ENCODE measurements at places on chromosomes 1 and 21.

GRCh38 chr1:224922404-224923164, 6.9 kb upstream of the DNAH14 start:
- no peak for DNase-seq

DNA sequence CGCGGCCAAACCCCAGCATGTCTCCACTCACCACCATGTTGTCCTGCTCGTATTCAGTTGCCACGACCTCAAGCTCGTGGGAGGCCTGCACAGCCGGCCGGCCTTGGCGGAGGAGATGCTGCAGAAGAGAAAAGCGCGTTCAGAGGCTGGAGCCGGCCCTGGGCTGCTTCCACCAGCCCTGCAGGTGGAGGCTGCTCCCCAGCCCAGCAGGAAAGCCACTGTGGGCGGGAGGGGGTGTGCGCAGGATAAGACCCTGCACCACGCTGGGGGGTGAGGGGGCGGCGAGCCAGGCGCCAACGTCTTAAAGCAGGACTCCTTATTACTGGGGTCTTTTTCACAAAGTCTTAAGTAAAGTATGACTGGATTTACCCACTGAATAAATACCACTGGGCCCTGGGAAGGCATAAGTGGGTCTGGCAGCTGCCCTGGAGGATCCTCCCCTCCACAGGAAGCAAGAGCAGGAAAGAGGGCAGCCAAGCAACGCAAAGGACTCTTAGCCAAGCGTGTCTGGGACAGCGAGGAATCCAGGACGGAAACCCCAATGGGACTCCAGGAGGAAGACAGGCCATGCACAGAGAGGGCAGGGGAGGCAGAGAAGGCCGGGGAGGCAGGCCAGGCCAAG, 104.8 kb downstream of the NPHP4 start:
- no peak for DNase-seq

DNA sequence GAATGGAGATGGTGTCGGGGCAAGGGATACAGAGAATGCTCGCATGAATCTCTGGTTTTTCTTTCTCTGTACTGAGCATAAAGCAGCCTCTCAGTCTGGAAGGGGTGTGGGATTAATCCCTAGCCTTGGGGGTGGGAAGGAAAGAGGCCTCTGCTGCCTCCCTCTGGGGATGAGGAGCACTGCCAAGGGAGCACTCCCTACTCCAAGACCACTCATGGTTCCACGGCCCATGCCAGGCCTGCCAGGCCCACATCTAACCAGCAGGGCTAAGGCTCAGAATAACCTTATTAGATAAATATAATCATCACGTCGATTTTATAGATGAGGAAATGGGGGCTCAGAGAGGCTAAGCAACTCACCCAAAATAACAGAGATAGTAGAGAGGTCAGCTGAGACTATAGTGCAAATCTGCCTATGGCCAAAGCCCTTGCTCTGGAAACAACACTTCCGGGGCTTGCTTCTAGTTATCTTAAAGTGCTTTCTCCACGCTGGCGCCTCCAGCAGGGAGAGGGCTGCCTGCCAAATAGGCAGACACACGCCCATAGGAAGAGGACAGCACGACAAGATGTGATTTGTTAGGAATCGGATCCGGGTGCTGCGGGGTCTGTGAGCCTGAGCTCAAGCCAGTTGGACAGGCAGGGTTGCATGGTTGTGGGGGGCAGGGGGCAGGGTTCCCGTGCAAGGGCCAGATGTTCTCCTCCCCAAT, 522 bp downstream of the TEX35 start:
- no peak for DNase-seq

GRCh38 chr21:44085491-44086321, 21.5 kb upstream of the PWP2 start:
- no peak for DNase-seq

DNA sequence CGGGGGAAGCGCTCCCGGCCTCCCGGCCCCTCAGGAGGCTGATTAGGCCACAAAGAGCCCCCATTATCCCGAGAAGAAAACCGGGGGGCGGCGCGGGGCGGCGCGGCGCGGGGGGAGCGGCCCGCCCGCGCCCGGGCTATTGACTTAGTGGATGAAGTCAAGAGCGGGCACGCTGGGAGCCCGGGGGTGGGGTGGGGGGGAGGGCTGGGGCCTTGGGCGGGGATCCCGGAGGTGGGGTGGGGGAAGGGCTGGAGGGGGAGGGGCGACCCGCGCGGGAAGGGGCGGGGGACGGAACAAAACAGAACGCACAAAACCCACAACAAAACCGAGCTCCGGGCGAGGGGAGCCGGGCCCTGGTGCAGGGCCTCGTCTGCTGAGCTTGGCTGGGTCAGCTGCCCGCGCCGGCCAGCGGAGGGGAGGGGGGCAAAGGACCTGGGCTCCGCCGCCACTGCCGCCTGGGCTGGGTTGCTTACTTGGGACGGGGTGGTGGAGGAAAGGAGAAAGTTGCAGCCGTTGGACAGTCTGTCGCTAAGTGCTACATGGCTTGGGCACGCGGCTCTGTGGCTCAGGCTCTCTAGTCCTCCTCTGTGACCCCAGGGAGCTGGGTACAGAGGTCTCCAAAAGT, 16.3 kb downstream of the PAX7 start:
- DNase-seq: no peak

DNA sequence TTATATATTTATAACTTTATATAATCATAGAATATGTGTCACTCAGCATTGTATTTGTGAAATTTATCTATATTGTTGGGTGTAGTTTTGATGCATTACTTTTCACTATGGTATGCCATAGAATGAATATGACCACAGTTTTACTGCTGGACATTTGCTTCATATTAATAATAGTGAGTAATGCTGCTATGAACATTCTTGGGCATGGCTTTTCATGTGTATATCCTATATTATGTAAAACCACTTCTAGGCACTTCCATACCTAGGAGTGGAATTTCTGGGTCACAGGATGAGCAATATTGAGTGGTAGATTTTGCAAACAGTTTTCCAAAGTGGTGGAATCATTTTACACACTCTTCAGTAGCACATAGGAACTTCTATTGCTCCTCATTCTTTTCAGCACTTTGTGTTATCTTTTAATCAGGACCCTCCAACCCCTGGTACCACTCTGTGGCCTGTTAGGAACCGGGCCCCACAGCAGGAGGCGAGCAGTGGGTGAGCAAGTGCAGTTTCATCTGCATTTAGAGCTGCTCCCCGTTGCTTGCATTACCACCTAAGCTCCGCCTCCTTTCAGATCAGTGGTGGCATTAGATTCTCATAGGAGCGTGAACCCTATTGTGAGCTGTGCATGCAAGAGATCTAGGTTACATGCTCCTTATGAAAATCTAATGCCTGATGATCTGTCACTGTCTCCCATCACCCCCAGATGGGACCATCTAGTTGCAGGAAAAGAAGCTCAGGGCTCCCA, 56.0 kb upstream of the CNIH3 start:
- no peak for DNase-seq

DNA sequence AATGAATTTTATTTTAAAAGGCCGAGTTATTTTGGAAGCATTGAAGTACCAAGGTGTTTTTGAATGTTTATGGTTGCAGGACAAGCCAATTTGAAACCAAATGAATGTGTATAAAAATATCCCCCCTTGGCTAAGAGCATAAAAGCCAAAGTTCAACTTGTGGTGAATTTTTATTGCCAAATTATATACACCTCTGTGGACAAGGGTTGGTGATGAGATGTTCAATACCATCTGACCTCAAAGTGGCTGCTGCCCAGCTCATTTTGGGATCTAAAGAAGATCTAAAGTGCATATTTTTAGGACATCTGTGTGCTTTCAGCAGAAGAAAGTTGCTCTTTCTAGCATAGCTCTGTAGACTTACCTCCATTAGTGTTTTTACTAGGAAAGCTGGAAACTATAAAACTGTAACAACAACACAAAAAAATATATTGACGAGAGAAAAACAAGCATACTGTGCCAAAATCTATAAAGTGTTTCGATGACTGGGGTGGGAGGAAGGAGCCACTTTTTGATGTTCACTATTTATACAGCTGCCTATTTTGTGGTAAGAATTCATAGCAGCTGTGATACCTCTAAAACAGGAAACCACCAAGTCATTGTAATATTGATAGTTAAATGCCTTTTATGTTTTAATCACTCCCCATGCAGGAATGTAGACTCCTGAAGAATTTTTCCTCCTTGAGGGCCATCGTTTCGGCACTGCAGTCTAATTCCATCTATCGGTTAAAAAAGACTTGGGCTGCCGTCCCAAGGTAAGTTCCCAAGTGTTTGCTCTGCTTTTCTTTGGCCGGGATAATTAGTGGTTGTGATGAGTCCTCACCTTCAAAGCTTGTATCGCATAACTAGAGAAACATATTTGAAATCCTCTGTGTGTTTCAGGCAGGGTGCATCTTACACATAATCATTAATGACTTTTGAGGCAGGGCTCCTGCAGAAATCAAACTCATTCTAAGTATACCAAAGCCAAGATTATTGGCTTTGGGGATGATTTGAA, 83.2 kb downstream of the RGL1 start:
- DNase-seq: no peak

DNA sequence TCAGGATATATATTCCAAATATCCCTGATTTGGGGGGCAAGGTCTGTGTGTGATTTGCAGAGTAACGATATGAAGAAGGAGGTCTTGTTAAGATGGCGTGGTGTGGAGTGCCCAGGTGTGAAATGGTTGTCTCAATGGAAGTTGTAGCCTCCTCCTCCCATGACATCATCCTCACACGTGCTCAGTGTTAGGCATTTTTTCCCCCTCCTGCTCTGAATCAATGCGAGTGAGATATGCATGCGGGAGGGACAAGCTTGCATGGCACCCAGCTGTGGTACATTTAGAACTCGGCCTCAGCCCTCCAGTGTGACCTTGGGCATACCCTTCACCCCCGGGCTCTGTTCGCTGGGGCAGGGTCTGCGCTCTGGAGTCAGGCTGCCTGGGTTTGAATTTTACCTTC, 55.6 kb downstream of the B3GALT5 start:
- DNase-seq: no peak

DNA sequence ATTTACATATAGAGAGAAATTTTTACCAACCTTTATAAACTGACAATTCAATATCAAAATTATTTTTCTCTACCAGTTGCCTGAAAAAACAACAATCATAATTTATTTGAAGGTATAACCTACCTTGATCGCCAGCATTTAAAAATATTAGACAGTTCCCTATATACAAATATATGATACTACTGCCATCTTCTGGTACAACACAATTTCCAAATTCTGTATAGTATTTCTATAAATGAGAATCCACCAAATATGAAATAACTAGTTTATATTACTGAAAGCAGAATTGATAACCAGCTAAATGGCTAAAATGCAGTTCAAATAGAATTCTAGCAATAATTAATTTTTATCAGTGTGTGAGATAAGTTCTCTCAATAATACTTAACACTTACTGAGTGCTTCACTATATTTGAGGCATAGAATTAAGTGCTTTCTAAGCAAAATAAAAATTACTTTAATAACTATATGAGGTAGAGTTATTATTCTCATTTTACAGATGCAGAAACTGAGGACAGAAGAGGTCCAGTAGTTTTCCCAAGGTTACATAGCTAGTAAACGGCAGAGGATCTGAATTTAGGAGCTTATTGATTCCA, 75.6 kb downstream of the PIGK start:
- no peak for DNase-seq

Data from AG09309 (cell line).